ENCODE measurements at places on chromosomes 12 and 14.

- no peak for DNase-seq
These were observed 36.0 kb downstream of the SPTLC2 start for GRCh38 chr14:77580477-77580876.

DNA sequence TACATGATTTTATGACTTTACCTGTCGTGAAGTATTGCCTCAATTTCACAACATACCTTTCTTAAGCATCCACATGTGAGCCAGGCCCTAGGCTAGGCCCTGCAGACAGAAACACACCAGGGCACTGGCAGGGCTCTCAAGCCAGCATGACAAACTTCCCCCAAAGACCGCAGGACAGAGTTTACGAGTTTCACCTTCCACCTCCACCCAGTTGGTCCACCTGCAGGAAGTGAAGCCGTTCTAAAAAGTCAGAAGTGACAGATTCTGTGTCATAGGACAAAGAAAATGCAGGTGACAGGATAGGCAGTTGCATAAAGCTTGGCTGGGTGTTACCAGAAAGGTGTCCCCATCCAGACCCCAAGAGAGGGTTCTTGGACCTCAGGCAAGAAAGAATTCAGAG is 382.3 kb downstream of the PCNX1 start:
- peak; percentile 2 for DNase-seq

GRCh38 chr12:128009108-128009507 is 257.9 kb upstream of the TMEM132C start:
- no peak for DNase-seq

DNA sequence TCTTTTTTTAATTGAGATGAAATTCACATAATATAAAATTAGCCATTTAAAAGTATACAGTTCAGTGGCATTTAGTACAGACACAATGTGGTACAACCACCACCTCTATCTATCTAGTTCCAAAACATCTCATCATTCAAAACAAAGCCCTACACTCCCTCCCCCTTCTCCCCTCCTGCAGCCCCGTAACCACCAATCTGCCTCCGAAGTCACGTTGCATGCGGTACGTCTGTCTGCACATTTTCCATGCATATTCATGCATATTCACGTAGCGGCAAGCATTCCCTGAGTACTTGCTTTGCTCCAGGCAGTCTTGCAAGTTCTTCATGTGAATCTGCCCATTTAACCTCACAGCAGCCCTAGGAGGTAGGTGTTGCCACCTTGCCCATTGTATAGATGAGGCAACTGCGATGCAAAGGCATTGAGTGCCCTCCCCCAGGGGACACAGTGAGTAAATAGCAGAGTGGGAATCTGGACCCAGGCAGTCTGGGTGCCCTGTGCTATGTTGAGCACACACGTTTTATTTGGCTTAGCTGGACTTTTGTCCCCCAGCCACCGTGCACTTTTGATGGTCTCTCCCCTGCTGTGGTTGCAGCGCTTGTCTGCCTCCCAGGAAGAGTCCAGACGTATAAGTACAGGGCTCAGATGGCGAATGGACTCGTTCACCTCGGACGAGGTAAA is 43.4 kb downstream of the RIN3 start:
- no peak for DNase-seq

- DNase-seq = no peak
These were observed 22.6 kb upstream of the MDM2 start for GRCh38 chr12:68785358-68785757.

Data from central memory CD4-positive, alpha-beta T cell (primary cell).